ENCODE measurements at places on chromosomes 5 and 9.

DNA sequence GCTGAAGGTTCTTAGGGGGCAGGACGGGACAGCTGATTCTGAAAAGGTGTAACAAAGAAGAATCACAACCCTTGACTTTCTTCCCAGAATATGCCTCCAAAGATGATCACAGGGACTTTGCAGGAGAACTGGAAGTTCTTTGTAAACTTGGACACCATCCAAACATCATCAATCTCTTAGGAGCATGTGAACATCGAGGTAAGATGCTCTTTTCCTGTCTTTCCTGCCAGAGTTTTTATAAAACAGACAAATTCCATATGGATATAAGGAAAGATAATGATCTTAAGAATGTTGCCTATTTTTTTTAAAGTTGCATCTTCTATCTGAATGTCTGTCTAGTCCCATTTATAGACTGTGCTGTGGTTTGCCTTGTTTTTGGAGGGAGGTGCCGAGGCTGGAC lies 87.9 kb downstream of the EQTN start:
- no peak for DNase-seq

- DNase-seq = no peak
These were observed 212.2 kb downstream of the MTRR start for GRCh38 chr5:8081179-8081578.

DNA sequence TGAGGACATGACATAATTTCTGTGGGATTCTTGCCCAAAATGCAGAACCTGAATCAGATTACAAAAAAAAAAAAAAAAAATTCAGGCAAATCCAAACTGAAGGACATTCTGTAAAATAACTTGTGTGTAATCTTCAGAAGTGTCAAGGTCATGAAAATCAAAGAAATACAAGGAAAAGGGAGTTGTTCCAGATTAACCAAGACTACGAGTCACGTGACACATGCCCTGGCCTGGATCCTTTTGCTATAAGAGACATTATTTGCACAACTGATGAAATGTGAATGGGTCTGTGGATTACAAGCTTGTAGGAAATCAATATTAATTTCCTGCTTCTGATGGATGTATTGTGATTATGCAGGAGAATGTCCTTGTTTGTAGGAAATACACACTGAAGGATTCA lies 216.8 kb upstream of the NFIL3 start:
- DNase-seq = no peak

GRCh38 chr5:117665121-117665520 lies 1090.5 kb upstream of the SEMA6A start:
- DNase-seq = no peak

DNA sequence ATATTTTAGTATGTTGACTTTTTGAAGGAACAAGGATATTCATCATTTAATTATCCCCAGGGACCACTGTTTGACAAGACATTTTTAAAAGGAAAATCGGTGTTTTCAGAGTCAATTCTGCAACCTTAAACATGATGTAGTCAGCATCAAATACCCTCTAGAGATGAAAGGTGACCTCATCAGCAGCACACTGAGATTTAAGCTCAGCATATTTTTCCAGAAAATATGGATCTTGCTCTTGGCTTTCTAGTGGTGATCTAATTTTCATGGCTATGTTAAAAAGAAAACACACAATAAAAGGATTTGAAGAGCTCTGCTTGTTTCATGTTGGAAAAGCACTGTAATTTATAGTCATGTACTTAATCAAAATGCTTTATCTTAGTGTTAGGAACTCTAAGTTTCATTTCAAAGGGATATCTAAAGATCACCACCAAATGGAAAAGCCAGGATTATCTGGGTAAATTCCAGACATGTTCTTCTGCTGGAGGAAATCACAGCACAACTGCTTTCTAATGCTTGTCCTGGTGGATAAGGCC lies 487.2 kb downstream of the ENC1 start:
- DNase-seq = no peak

DNA sequence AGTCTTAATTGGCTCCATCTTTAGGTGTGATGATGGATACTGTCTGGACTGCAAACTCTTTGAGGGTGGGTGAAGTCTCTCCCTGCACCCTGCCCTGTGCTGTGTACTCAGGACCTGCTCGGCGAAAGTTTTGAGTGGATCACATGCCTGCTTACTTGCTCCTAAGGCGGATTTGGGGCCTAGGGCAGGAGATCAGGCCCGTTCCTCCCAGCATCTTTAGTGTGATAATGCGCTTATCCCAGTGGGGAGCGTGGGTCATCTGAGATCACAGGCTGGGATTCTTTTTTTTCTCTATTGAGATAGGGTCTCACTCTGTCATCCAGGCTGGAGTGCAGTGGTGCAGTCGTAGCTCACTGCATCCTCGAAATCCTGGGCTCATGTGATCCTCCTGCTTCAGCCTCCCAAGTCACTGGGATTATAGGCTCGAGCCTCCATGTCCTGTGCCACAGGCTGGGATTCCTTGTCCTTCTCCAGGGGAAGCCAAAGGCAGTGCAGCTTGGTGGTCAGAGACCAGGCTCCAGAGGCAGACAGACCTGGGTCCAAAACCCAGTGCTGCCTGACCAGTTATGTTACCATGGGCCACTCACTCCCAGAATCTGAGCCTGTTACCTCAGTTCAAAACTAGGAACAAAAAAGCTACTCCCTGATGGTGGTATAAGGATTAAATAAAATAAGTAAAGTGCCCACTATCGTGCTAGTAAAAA lies 59.7 kb downstream of the ZNF618 start:
- no peak for DNase-seq

DNA sequence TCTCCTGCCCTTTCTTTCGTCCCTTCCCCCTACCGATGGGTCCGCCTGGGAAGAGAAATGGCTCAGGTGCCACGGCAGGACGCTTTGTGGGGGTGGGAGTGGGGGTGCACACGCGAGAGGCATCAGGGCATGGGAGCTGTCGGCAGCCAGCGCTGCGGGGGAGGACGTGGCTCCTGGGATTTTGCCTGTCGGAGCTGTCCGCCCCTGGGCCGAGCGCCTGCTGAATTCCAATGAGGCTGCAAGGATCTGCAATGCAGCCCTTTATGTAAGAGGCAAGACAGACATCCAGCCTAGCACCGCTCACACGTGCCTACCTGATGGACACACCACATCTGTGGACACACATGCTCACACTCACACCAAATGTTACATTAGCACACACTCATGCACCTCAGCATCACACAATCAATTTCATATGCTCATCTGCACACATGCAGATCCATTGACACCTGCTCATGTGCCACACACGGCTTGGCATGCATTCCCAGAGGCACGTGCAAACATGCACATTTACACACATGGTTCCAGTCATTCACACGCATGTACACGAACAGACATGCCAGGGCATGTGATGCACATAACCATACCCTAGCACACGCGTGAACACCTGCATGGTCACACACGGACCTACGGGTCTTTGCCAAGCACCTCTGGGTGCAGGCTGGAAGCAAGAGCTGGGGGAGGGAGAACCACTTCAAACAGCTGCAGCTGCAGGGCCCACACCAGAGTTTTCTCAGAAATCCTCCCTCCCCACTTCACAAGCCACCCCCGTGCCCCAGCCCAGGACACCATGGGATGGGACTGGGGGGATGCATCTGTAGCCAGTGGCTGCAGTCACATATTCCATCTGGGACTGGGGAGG lies 1.4 kb downstream of the GRIN1 start:
- DNase-seq = no peak

DNA sequence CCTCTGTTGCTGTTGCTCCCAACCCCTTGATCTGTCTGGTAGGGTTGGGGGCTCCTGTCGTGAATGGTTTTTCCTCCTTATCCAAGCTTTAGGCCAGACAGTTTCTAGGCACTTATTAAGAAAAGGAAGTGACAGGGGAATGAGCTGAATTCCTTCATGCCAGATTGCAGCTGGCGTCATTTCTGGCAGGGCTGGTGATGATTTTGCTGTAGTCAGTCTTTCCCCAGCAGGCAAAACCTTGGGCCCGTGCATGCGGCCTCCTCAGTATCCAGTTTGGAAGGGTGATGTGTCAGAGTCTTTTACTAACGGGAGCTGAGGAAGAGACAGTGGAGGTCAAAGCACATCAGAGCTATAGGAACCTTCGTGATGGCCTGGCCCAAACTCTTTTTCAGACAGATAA lies 58.8 kb downstream of the COL27A1 start:
- DNase-seq = no peak

- no peak for DNase-seq
These were observed 14.1 kb upstream of the CARD19 start for GRCh38 chr9:93081931-93082330.

GRCh38 chr5:17436350-17436749 lies 61.7 kb upstream of the TAF11L2 start:
- DNase-seq = no peak

DNA sequence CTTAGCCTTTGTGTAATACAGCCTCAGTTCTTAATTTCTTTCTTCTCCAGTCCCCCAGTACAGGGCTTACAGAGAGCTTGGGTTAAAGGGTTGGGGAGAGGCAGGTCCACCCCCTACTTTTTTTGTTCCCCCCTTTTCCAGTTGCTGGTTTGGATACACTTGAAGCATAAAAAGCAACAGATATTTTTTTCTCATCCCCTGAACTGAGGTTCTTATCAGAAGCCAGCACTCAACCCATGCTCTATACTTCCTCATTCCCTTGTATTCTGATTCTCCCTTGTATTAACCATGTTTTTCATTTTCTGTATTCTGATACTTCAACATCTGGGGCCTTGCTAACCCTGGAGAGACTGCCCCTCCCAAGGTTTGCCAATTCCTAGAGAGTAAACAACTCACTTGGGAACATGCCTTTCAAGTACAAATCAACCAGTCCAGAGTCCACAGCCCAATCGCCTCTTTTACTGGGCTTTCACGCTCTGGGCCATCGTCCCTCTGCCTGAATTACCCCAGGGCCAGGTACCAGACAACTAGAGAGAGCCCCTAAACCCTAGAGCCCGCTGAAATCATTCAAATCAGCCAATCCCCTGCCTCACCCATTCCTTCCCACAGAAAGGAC lies 333.4 kb upstream of the PUM3 start:
- no peak for DNase-seq

DNA sequence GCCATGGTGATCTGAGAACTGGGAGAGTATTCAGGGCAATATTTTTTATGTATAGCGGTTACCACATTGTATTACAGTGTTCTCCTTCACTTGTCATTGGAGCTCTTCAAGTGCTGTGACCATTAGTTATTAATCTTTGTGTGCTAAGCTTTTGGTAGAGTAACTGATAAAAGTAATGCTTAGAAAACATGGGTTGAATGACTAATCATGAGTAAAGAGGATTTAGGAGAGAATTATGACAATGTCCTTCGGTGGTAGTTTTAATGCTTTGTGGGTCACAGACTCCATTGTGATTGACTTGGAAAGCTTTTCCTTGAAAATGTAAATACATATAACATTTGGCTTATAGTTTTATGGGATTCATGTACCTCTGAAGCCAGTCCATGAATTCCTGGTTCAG lies 21.4 kb downstream of the TGFBR1 start:
- no peak for DNase-seq

DNA sequence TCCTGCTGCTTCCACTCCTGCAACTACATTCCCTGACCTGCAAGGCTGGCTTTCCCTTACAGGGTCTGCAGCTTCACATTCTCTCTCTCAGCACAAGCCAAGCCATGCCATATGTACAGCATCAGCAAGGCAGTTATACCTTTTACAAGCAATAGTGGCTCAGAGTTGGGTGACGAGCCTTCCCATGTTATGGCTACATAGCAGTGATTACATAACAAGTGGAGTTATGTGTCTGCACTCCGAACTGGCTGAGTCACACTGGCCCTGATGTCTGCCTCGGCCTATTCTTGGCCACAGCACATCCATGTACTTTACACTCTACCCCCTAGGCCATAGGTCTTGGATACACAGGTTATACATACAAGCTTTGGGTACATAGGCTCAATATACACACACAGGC lies 52.0 kb upstream of the SNCAIP start:
- no peak for DNase-seq

- no peak for DNase-seq
These were observed 240.5 kb downstream of the CWC27 start for GRCh38 chr5:65009207-65009606.

GRCh38 chr9:36401897-36402480 lies 1.9 kb upstream of the RNF38 start:
- DNase-seq = no peak

DNA sequence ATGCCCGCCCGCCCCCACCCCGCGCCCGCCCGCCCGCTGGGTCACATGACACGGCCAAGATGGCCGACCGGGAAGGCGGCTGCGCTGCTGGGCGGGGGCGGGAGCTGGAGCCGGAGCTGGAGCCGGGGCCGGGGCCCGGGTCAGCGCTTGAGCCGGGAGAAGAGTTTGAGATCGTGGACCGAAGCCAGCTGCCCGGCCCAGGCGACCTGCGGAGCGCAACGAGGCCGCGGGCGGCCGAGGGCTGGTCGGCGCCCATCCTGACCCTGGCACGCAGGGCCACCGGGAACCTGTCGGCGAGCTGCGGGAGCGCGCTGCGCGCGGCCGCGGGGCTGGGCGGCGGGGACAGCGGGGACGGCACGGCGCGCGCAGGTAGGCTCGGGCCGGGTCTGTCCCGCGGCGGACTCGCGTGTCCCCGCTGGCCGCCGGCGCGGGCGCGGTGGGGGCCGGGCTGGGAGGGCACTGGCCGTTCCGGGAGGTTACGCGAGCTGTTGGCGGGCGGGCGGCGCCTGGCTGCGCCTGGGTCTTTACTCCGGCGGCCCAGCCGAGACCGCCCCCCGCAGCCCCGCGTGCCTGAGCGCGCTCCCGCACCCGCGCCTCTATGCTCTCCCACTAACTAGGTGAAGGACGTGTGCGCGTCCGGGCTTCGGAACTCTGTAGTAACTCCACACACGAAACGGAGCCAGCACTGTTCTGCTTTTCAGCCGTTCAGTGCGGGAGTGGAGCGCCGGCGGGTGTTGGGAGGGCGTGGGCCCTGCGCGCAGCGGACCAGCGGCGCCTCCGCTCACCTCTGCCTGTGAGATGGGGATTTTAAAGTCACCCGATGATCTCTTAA lies at the start of gene RUFY1:
Gene RUFY1, plus strand, starts transcription at position 44 of the 832 bp plus-strand sequence. Its CDS starts 16 bp downstream, at position 60.
- DNase-seq = peak; percentile 73

DNA sequence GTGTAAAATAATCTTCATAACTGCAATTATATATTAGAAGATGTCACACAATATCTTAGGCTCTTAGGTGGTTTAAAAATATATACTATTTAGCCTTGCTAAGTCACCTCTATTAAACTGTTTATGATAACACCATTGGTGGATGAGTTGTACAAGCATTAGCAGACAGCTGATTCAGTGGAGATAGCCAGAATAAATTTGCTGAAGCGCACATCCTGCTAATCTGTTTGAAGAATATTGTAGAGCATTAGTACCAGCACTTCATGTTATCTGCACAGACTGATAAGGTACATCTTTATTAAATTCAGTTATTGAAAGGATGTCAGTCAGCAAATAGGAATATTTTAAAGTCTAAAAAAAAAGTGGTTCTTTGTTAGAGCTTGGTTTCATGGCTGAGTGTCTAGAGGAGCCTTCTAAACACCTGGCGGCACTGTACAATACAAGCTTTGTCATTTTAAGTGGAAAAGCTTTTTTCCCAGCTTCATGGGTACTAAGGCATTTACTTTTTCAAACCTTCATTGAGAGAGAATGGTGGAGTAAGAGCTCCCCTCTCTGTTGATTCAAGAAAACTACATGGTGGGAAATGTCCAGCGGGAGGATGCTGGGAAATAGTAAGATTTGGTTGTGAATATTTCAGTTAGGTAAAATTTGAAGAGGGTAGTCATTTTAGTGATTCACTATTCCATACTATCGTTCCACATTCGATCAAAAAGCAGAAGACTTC lies 275.1 kb downstream of the SLF1 start:
- no peak for DNase-seq
